ENCODE measurements at places on chromosomes 12 and 14.

DNA sequence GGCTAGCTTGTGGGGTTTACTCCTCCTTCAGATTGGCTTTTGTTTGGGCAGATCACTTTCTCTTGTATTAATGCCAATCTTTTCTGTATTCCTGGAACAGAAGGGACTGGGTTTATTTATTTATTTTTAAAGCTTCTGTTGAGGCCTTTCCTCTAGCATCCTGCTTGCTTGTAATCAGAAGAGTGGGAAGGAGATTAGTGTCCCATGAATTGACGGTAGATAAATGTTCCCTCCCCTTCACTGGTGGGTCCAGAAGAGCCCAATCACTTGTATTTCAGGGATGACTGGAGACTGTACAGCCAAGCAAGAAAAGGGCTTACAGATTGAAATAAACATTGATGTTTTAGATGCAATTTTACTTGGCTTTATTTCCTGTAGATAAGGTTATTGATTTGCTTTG, 71.0 kb downstream of the LIN52 start:
- no peak for DNase-seq

DNA sequence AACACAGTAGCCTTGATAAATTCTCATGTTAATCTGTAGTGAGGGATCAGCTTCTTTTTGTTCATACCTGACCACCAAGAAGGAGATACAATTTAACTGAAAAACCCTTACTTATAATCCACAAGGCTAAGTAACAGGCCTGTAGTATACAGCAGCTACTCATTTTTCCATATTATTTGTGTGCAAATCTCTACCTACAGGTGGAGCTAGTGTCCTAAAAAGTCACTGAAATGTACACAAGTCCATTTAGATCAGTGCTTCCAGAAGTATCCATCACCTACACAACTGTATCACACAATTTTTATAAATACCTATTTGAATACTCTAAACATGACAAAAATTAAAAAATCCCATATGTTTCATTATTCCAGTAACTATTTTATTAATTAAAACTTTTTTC, 173.2 kb downstream of the SLC35F4 start:
- no peak for DNase-seq

- DNase-seq = peak; percentile 96
Measured at GRCh38 chr12:53099071-53099882, 1.8 kb downstream of the IGFBP6 start.

- no peak for DNase-seq
Measured at GRCh38 chr12:88411689-88412088, 168.6 kb downstream of the KITLG start.

GRCh38 chr14:103286968-103287850, 46.8 kb upstream of the EIF5 start:
- no peak for DNase-seq

- DNase-seq = no peak
Measured at GRCh38 chr12:2958432-2959191, 585 bp upstream of the TEAD4 start.

DNA sequence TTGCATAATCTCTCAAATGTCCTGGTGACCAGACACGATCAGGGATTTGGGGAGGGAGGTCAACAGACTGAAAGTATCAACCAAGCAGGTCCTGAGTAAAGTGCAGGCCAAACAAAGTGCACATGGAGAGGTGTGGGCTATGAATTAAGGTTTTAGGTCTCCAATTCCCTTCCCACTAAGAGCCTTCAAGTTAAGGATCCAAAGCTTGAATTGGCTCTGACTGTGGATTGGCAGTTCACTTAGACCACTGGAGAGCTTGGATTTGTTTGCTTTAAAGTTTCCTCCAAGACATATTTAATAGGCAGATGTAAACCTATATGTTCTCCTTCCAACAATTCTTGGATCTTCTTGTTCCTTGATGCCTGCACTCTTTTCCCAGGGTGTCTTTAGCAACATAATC, 129.6 kb upstream of the IGF1 start:
- no peak for DNase-seq

GRCh38 chr12:91538418-91538817, 355.8 kb upstream of the DCN start:
- DNase-seq = no peak

- no peak for DNase-seq
Measured at GRCh38 chr14:69716478-69717187, 50.3 kb upstream of the SRSF5 start.

GRCh38 chr12:16636435-16637055, 30.6 kb upstream of the LMO3 start:
- no peak for DNase-seq

- DNase-seq = no peak
Measured at GRCh38 chr12:52151153-52151836, 40.5 kb downstream of the KRT80 start.

GRCh38 chr12:58364389-58365086, 423.2 kb downstream of the ATP23 start:
- no peak for DNase-seq

GRCh38 chr14:68210729-68211299, 391.2 kb downstream of the RAD51B start:
- no peak for DNase-seq

- DNase-seq = no peak
Measured at GRCh38 chr12:102331419-102331818, 133.8 kb upstream of the PMCH start.

DNA sequence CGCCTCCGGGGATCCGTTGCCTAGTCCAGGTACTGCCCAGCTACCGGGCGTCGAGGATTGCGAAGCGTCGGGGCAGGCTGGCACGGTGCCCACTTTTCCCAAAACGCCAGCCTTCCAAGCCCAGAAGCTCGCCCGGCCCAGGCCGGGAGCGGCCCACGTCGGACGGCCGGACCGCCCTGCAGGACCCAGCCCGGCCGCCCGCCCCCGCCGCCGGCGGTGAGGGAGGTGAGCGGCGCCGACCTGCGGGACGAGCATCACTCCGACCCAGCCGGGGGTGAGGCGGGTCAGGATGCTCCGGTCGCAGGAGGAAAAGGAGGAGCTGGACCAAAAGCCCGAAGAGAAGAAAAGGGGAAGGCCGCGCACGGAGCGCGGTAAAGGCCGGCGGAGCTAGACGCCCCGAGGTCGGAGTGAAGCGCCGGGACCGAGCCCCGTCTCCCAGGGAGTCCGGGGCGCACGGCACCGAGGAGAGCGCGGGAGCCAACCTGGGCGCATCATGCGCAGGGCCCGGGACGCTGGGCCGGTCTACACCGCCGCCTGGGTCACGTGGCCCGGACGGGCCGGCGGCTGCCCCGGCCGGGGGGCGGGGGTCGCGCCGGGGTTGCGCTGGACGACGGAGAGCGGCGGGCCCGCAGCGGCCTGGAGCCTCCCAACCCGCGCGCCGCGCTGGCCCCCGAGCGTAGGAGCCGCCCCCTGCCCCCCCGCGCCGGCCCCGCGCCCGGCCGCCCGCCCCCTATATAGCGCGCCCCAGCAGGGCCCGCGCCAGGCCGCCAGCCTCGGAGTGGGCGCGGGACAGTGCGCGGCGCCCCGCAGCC, at the start of gene AQP5:
Gene AQP5 (plus strand): TSS at position 762 of the 812 bp plus-strand sequence. CDS start 146 bp downstream, outside the sequence.
- no peak for DNase-seq

DNA sequence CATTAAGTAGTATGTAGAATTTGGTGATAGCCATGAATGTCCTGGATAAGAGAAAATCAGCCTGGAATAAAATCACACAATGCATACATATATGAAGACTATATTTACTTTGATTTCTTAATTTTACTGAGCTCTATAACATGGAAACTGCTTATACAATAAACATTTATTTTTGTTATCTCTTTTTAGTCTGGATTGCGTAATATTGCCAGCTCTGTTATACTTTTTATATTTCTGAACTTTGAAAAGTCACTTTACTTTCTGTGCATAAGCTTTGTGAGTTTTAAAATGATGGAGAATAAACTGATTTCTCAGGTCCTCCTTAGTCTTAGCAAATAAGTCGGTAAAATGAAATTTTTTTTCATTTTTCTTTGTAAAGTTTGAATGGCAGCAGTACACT, 19.2 kb upstream of the ABCD2 start:
- no peak for DNase-seq

DNA sequence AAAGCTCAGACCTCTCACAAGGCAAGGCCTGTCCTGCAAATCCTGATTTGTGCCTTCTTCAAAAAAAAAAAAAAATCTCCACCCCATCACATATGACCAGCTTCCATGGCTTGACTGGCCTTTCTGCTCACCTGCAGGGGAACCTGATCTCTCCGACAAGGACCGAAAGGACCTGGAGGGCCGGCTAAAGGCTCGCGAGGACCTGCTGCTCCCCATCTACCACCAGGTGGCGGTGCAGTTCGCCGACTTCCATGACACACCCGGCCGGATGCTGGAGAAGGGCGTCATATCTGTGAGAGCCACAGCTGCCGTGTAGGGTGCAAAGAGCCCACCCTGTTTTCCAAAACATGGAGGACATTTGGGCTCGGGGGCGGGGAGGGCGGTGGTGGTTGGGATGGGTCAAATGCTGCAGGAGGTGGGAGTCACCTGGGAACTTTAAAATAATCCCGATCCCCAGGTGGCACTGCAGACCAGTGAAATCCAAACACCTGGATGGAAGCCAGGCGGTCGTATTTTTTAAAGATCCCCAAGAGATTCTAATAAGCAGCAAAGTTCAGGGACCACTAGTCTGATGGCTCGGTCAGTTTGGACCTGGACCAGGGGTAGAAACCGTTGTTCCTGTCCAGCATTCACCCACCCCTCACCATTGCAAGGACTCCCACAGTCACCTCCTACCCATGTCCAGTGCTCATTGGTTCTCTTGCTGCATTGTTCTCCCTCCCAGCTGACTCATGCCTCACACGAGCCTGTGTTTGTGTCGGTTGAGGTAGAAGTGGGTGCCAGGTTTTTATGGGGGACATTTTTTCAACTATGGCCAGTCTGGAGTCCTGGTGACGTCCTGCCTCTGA, 44.8 kb downstream of the FOXN4 start:
- DNase-seq = peak; percentile 42

DNA sequence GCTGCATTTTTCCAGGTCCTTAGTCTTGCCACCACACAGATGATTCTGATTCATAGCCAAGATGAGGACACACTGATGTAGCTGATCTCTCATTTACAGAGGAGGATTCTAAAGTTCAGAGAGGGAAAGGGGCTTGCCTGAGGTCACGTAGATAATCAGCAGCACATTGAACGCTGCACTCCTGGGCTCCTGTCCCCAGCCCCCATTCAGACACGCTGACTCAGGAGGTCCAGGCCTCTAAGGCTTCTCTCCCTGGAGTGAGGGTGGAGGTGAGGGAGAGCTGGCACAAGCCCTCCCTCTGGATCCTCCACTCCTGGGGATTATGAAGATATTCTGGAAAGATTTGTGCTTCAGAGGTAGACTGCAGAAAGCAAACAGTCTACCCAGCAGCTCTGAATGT, 10.3 kb downstream of the NFATC4 start:
- DNase-seq = no peak

GRCh38 chr12:12141000-12141399, 70.3 kb downstream of the BCL2L14 start:
- DNase-seq = no peak

Measured in omental fat pad (tissue), 4 donors.